ENCODE measurements at places on chromosomes 6 and 20. TPM values are rescaled to one million over a fixed set of nuclear protein-coding genes. Genes with fewer than 3 reads are reported as not detected.

The MAS1L gene
- total RNA-seq, result not detected

The CCR6 gene
- 0.08 TPM for total RNA-seq

The OR12D3 gene
- not detected for total RNA-seq

The RIPPLY2 gene
- total RNA-seq, result 0.49 TPM

The RXRB gene
- total RNA-seq, result 18.9 TPM

The RAET1E gene
- total RNA-seq, result 2.3 TPM

The HLA-DMB gene
- 1.7 TPM for total RNA-seq

The MACROD2 gene
- 0.34 TPM for total RNA-seq

The RIPOR2 gene
- total RNA-seq, result 0.73 TPM

The RAET1G gene
- total RNA-seq, result 8.5 TPM

The GPLD1 gene
- 0.81 TPM for total RNA-seq

The CLDN20 gene
- total RNA-seq, result not detected

The SMPDL3A gene
- 3.6 TPM for total RNA-seq

The CDKN1A gene
- total RNA-seq, result 284 TPM

The METTL24 gene
- total RNA-seq, result not detected

The SRMS gene
- 0.25 TPM for total RNA-seq

The ELOVL4 gene
- 1.7 TPM for total RNA-seq

The HTR1E gene
- total RNA-seq, result not detected

The COL10A1 gene
- 0.12 TPM for total RNA-seq

The LAMP5 gene
- 0.08 TPM for total RNA-seq
